ENCODE measurements at places on chromosomes 6 and 20. TPM values are rescaled to one million over a fixed set of nuclear protein-coding genes. Genes with fewer than 3 reads are reported as not detected.

The DEFB132 gene
- not detected for total RNA-seq

The FILIP1 gene
- total RNA-seq = 0.52 TPM

The PPP1R3G gene
- 1.4 TPM for total RNA-seq

The SLC22A2 gene
- not detected for total RNA-seq

The GABRR1 gene
- not detected for total RNA-seq

The GDAP1L1 gene
- total RNA-seq = not detected

The LRP11 gene
- total RNA-seq = 42.8 TPM

The OR2H2 gene
- not detected for total RNA-seq

The IRF4 gene
- 0.34 TPM for total RNA-seq

The LGSN gene
- total RNA-seq = 2.3 TPM

The PRSS35 gene
- total RNA-seq = 0.12 TPM

The LINC00237 gene
- not detected for total RNA-seq

The POLH gene
- 8.7 TPM for total RNA-seq

The MYO6 gene
- 8.9 TPM for total RNA-seq

The PLEKHG1 gene
- 0.93 TPM for total RNA-seq

The ILRUN gene
- 34.2 TPM for total RNA-seq

The PLA2G7 gene
- not detected for total RNA-seq

The EYS gene
- total RNA-seq = not detected

The MRPL2 gene
- 53.2 TPM for total RNA-seq

The EEF1A1 gene
- 7,460 TPM for total RNA-seq

The ZC2HC1B gene
- total RNA-seq = not detected

The UNC5CL gene
- total RNA-seq = 0.38 TPM

The C20orf204 gene
- 0.54 TPM for total RNA-seq

The FAM217B gene
- total RNA-seq = 5.4 TPM

The ESF1 gene
- total RNA-seq = 28.6 TPM

The DPPA5 gene
- not detected for total RNA-seq

The CLVS2 gene
- 0.08 TPM for total RNA-seq

The VWA7 gene
- 1.4 TPM for total RNA-seq

The BFSP1 gene
- total RNA-seq = 4.7 TPM

The MRPS18A gene
- 46.6 TPM for total RNA-seq

The SPATA25 gene
- total RNA-seq = 0.83 TPM

The FAM83D gene
- total RNA-seq = 75.0 TPM

The OTOR gene
- not detected for total RNA-seq

The FRK gene
- total RNA-seq = 1.3 TPM

The ANKRD66 gene
- total RNA-seq = not detected

The THEMIS gene
- total RNA-seq = not detected

The JPH2 gene
- 3.1 TPM for total RNA-seq

The UTRN gene
- 7.6 TPM for total RNA-seq

The HLA-DPA1 gene
- not detected for total RNA-seq

All from A549 treated with ZK216348 at 1 μM for 4 hours (cell line).